ENCODE measurements at places on chromosomes 4 and X.

DNA sequence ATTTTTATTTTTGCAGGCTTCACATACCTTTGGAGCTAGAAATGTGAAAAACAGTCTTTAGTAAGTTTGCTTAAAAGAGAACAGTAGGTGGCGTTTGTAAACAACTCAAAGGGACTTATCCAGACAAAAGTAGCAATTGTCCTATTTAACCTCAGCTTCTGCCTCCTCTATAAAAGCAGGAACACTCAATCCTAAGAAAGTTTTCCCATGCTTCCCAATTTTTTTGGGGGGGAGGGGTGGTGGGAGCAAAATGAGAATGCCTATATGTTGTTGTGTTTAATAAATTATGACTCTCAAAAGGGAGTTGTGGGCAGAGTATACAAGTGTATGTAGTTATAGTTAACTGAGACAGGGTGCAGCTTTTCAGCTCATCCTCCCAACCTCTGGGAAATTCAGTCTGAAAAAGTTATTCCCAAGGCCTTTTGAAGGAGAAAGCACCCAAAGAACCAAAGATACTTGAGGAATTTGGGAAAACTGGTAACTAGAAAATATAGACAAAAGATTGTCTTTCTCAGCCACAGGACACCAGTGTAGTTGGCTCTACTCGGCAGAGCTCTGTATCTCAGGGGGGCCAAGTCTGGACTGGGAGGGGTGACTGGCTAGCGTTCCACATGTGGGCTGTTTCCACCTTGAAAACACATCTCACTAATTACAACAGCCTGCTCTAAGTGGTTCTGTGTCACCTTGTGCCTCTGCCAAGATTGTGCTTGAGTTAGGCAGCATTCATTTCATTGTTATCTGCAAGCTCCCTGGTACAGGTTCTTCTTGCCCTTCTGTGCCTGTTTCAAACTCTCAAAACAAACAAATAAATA lies 2.8 kb downstream of the SFRP2 start:
- no peak for DNase-seq

DNA sequence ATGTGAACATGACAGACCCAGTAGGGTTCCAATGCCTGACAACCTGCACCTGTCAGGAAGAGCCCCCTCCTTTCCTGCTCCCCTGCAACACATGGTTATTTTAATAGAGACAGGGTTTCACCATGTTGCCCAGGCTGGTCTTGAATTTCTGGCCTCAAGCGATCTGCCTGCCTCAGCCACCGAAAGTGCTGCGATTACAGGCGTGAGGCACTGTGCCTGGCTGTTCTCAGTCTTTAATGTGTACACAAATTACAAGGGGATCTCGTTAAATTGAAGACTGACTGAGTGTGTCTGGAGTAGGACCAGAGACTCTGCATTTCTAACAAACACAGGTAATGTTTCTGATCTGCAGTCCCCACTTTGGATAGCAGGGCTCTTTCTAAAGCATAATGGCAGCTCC lies 55.4 kb downstream of the NPNT start:
- no peak for DNase-seq

DNA sequence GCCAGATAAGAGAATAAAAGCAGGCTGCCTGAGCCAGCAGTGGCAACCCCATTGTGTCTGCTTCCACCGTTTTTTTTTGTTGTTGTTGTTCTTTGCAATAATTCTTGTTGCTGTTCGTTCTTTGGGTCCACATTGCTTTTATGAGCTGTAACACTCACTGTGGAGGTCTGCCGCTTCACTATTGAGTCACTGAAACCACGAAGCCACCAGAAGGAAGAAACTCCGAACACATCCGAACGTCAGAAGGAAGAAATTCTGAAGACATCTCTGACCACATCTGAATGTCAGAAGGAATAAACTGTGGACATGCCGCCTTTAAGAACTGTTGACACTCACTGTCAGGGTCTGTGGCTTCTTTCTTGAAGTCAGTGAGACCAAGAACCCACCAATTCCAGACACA lies 110.5 kb downstream of the PCDH18 start:
- DNase-seq = no peak

DNA sequence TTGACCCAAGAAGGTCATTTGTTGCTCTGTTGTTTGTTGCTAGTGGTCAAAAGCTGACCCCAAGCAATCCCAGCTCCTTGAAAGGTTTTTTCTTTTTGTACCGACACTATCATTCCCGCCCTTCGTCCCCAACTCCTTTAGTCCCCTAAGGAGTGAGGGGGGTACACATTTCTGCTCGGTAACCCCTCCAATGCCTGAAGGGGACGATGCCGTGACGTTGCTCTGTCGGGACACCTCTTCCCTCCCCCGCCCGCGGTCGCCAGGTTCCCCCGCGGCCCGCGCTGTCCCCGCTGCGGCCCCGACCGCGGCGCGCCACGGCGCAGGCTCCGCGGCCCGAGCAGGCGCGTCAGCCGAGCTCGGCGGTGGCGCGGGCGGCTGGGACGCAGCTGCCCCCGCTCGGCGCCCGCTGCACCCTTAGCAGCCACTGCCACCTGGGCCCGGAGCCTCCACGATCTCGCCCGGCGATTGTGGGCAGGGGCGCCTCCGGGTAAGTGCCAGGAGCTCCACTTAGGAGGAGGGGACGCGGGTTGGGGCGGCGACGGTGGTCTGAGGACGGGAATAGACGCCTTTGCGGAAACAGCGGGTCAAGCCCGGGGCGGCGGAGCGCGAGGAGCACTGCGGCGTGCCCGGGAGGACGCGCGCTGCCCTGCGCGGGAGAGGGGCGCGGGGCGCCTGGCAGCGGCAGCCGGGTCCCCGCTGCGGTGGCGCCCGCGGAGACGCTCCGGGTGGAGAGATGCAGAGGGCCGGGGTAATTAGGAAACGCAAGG lies at the start of gene GLRB:
GLRB (plus strand) TSS at position 340 of the 767 bp plus-strand sequence. CDS start 1,875 bp downstream, outside the sequence.
- peak; percentile 45 for DNase-seq

DNA sequence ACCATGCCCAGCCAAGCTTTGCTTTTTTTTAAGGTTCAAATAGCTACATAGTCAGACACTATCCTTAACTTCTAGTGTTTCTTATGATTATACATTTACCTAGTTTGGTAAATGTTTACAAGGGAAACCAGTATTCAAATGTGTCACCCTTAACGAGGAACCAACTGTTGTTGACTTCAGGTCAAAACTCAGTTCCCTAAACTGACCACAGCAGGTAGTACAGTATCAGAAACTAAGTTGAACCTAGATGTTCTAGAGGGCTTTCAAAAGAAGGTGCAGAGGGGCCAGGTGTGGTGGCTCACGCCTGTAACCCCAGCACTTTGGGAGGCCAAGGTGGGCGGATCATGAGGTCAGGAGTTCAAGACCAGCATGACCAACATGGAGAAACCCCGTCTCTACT lies 11.3 kb downstream of the GPC4 start:
- DNase-seq = no peak

GRCh38 chrX:116277351-116278225 lies 107.0 kb downstream of the AGTR2 start:
- no peak for DNase-seq

DNA sequence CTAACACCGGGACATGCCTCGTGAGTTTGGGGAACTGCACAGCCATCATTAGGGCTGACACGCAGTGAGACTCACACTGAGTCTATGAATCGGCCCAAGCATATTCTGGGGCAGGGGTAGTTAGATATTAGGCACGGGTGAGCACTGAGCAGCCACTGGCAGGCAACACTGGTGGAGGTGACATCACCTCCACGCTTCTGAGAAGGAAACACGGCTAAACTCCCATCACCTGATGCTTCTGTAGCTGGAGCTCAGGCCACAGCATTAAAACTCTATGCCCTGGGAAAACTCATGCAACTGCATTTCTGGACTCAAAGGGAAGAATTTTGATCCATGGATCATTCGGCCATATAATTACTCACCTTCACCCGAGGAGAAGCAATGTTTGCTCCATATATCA lies 100.8 kb upstream of the OTUD4 start:
- DNase-seq = no peak

DNA sequence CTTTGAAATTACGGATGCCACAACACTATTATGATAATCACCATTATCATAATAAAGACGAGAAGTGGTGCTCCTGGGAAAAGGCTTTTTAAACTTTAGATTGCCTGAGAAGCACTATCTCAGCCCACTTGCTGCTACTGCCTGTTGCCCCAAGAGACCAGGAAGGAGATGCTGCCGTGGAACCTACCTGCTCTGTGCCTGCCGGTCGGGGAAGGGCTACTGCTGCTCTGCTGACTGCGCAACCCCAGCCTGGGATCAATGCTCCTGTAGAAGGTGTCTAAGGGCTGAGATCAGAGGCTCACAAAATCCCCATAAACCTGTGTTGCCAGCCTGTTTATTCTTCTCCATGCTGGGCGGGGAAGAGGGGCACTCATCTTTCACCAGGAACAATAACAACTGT lies 145.3 kb upstream of the VCX3B start:
- peak; percentile 3 for DNase-seq

GRCh38 chrX:29699239-29699638 lies 516.1 kb upstream of the MAGEB2 start:
- no peak for DNase-seq

DNA sequence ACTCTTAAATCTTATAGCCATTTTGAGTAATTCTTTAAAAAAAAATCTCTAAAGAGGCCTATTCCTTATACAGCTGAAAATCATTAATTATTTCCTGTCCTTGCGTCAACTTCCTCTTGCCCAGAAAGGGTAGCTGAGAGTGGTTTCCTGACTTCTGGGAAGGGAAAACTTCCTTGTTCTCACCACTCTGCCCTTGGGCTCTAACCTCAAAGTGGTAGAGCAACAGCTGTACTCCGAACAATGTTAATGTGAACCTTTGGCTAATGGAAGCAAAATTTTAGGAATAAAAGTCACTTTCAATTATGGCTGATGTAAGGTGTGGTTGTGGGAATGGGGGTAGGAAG lies 15.3 kb downstream of the KLHL2 start:
- no peak for DNase-seq

DNA sequence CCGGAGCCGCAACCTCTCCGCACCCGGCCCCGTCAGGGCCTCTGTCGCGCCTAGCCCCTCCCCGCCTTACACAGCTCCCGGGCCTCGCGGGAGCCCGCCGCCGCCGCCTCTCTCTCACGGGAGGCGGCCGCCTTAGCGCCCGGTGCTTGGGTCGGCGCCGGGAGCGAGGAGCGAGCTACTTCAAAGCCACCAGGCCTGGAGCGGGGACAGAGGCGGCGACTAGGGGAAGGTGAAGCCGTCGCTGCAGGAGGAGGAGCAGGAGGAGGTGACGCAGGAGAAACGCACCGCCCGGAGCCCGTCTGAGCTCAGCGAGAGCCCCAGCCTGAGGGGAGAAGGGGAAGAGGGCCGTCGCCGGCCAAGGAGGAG lies 250 bp downstream of the USP9X start:
- DNase-seq = peak; percentile 93

DNA sequence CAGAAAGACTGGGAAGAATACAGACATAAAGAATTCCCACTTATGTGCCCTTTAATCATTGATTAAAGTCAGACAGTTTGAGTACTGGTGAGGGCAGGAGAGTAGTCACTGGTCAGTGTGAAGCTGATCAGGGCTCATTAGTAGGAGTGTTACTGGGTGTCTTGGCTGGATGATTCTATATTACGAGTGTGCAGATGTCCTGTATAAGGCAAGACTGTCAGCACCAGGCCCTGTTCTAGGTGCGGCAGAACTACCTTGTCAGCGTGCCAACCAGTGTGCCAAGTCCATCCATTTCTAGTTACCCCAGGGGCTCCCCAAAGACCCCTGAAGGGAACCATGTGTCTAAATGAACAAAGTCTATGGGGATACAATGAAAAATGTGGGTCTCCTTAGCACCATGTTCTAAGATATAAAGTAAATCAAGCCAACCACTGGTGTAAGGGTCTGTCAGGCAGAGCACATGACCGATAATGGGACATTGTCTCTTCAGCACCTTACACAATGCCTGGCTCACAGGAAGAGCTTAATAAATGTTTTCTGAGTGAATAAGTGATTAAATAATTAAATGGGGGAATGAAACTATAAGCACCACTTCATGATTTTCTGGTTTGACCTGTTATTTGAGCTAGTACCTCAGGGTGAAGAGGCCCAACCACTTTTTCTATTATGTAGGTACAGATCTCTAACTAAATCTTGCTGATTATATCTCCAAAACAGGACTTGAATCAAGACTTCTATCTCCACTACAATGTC lies 205.0 kb downstream of the CAMK2D start:
- no peak for DNase-seq

DNA sequence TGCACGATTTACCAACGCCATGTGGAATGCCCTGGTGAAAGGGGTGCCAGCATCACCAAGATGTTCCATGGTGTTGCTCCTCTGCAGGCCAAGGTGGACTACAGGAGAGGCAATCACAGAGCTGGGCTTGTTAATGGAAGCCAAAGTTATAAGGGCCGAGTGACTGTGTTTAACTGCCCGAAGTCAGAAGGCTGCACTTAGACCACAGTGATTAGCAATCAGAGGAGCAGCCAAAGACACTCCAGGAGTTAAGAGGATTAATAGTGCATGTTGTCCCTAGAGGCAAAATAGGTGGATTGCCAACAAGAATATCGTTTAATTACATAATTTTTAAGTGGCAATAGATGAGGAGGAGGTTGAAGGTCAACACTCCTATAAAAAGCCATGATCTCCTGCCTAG lies 22.8 kb upstream of the SLC25A43 start:
- no peak for DNase-seq

- DNase-seq = no peak
These were observed 31.1 kb downstream of the RAB40AL start for GRCh38 chrX:102968216-102968615.

DNA sequence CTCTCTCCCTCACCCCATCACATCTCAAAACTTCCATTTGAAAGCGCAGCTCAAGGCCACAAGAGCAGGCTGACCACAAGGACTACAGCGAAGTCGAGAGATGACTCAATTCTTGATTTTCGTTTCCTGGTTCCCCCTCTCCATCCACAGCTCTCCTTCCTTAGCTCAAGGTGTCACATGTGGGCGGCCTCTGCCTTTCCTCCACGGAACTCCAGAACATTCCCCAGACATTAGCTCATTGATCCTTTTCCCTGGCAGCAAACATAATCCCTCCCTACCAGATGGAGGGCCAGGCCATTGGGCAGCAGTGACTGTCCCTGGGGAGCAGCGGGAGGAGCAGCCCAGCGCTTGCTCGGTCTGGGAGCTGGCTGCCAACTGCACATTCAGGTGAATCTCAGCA lies 56.3 kb downstream of the CCDC149 start:
- DNase-seq = no peak

- DNase-seq = no peak
These were observed 32.2 kb downstream of the NDP start for GRCh38 chrX:43940816-43941474.

GRCh38 chrX:146056511-146057081 lies 239.0 kb downstream of the SLITRK2 start:
- no peak for DNase-seq

DNA sequence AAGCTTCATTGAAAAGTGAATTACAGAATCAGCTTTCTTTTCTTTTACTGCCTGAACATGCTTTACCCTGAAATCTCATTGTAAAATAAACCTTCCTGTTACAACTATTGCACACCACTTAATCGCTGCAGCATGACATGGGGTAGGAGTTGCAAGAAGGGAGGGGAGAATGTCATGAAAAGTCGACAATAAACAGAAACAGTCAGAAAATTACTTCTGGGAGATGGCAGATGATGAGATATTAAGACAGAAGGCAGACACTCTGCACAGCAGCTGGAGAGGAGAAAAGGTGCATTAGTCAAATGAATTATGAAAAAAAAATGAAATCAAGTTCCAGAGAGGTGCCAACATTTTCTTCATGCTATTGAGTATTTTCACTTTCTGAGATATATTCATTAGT lies 287.7 kb downstream of the PCDH7 start:
- peak; percentile 4 for DNase-seq

- DNase-seq = no peak
These were observed 22.9 kb upstream of the ALB start for GRCh38 chr4:73381214-73381613.

GRCh38 chr4:4619821-4620220 lies 78.0 kb upstream of the STX18 start:
- DNase-seq = no peak
